ENCODE measurements at places on chromosomes 11 and 22.

GRCh38 chr22:36351921-36352802, 35.6 kb downstream of the MYH9 start:
- no peak for DNase-seq

DNA sequence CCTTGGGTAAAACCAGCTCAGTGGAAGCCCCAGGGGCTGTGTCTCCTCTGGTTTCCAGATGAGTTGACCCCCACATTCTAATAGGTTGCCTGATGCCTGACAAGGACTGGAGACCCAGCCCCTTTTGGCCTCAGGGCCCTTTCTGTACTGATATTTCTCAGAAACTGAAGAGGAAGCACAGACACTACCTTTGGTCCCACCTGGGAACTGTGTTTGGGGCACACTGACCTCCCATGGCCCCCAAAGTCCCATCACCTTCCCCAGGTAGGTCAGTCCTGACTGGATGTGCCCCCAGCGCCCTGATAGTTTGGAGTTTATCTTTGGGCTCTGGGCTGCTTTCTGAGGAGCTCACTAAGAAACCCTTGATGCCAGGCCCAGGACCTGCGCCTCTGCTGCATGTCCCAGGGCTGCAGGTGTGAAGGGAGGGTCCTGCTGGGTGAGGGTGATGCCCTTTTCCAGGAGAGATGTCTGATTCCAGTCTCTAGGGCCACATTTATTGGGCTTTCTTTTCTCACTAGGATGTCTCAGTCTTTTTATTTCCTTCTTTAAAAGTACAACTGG, 106.7 kb downstream of the GGTLC2 start:
- no peak for DNase-seq

- DNase-seq = no peak
These were observed 1.5 kb upstream of the PHRF1 start for GRCh38 chr11:574632-575312.

DNA sequence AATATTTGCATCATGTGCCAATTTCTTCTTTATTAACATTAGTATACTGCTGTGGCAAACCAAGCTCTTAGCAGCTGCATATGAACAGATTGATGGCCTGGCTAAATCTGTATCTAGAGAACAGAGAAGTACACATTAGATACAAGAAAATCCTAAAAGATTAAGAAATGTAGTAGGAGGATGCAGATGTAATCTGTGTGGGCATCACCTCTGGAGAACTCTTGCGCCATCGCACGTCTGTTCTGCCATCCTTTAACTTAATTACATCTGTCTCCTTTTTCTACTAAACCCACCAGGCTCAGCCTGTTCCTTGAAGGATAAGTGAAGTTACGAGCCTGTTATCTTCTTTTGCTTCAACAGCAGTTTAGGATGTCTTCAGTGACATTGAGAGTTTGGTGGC, 196.4 kb upstream of the PITPNB start:
- no peak for DNase-seq

GRCh38 chr11:33618351-33618710, 82.3 kb downstream of the C11orf91 start:
- no peak for DNase-seq

DNA sequence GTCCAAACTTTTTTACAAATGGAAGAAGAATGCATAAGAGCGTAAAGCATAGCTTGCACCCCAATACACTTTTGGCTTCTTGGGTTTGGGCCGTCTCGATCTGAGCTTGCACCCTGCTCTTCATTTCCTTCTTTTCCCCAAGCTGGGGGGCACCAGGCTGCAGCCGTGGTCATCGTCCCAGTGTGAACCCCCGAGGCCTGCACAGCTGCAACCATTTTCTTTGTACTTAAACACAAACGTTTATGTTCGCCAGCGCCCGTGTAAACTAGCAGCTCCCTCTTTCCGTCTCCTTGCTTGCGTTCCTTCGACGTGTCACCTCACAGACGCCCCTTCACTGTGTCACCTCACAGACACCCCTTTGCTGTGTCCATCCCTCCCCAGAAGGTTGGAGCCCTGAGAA, 10.1 kb downstream of the KRTAP5-5 start:
- no peak for DNase-seq

DNA sequence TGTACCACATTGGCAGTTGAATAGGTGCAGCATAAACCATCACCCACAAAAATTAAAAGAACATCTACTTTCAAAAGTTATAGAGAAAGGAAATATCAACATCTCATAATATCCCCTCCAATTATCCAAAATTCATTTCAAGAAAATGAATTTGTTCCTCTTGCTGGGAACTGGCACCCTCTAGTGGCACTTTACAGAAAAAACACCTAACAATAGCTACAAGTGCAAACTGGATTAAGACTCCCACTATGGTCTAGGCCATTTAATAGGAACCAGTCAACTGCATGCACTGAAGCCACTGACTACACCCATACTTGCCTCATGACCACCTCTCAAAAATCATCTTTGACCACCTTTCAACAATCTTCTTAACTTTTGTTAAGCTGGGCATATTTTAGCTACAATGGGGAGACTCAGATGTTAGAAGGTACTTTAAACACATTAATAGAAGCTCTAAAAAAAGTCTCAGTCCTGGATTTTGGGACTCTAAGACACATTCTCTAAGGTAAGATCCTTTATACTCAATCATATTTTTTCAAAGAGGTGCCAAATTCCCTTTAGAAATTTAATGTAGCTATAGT, 17.3 kb downstream of the TRAF6 start:
- no peak for DNase-seq

Measured in CD4-positive, alpha-beta T cell (primary cell).